Left ventricle myocardium inferior (tissue), 1 donor: ENCODE measurements at places on chromosomes 11 and 22.

DNA sequence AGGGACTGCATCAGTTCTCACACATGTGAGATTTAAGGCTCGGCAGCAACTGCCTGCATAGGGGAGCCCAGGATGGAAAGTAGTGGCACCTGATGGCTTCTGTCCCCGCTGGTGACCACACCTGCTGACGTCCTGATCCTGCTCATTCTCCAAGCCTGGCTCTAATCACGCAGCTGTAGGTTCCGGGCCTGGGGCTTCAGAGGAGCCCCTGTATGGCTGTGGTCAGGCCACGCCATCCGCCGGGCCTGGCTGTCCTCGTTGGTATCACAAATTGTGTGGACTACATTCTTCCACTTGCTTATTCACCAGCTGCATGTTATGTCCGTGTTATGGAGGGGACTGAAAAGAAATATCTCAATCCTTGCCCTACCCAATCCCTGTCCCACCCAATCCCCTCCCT, 580.0 kb downstream of the TBC1D22A start:
- DNase-seq, result no peak

GRCh38 chr11:123408619-123409455, 21.2 kb upstream of the GRAMD1B start:
- DNase-seq, result no peak

DNA sequence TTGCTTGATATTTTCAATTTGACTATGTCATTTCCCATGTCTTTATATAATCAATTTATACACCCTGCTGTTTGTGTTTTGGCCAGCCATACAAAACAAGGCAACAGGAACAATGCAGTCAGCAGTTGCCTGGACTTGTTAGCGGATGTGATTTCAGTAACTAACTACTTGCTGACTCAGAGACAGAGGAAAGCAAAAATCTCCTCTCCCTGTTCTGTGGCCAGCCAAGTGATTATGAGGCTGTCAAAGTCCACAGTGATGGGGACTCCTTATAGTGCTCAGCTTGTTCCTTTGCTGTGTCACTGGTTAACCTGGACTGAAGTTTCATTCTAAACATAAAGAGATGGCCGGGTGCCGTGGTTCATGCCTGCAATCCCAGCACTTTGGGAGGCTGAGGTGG, 32.6 kb upstream of the APLP2 start:
- no peak for DNase-seq

DNA sequence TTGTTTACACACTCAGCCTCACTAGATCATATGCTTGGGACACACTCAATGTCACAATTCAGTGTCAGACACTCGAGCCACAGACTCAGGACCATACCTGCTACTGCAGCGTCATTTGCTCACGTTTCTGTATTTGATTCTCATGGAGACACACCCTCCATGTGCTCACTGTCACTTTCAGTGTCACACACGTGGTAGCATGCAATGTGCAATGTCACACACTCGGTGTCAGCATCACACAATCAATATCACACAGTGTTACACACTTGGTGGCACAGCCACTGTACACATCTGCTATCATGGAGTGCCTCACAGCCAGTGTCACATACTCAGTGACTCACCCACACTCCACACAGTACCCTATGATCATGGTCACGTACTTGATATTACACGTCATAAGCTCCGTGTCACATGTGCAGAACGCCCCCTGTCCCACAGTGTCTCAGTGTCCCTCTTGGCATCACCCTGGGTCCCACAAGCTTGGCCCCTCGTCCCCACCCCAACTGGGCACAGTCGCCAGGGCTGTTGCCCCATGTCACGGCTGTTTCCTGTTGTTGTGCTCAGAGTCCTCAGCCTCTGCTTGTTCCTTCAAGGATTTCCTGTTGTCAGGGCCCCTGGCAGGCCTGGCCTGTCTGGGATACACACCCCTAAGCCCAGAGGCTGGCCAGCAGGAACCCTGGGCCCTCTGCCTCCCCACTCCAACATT, 49.6 kb downstream of the PDE2A start:
- DNase-seq, result peak; percentile 45

- DNase-seq, result no peak
Measured at GRCh38 chr22:40610329-40610850, 26.1 kb downstream of the MRTFA start.

GRCh38 chr22:25237503-25237902, 18.1 kb downstream of the CRYBB2 start:
- no peak for DNase-seq

DNA sequence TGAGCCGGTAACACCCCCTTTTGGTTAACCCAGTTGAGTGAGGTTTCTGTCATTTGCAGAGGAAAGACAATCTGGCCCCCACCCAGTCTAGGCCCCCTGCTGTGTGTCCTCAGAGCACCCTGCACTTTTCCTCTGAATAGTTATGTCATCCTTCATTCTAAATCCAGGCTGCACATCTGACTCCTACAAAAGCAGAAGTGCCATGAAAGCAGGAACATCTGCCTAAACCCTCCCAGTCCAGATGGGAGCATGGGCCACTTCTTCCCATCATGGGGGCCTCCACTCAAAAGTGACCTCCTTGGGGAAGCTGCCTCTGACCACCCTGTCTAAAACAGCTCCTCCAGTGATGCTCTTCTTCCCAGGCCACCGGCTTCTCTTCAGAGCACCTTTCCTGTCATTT, 53.7 kb upstream of the HMGXB4 start:
- no peak for DNase-seq

DNA sequence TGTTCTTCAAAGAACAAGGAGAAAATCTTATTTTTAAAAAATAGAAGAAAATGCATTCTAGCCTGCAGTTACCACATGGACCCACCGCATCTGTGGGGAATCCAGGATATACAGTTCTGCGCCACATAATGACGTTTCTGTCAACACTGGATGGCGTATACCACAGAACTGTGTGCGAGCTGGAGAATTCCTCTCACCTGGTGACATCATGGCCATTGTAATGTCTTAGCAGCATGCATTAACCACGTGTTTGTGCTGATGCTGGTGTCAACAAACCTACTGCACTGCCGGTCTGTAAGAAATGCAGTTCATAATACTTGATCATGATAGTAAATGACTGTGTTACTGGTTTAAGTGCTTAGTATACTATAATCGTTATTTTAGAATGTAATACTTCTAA, 174.7 kb downstream of the TBC1D22A start:
- DNase-seq, result no peak

GRCh38 chr11:111359223-111360149, 19.6 kb downstream of the POU2AF1 start:
- no peak for DNase-seq

GRCh38 chr11:76215941-76216340, 9.6 kb upstream of the WNT11 start:
- peak; percentile 3 for DNase-seq

DNA sequence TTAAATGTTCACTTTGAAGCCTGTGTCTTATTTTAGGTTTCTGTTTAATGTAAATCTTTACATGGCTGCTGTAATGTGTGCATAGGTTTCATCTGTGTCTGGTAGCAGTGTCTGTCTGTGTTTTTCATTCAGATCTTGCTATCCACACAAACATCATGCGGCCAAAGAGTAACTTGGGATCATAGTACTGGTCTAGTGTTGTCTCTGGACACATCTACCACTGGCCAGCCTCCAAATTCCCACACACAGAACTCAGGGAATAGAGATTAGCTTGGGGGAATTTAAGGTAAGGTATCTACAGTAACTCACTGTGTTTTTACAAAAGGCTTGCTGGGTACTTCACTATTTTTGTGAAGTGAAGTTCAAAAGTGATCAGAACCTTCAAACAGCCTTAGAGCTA, 32.1 kb upstream of the ZNF143 start:
- DNase-seq, result no peak

DNA sequence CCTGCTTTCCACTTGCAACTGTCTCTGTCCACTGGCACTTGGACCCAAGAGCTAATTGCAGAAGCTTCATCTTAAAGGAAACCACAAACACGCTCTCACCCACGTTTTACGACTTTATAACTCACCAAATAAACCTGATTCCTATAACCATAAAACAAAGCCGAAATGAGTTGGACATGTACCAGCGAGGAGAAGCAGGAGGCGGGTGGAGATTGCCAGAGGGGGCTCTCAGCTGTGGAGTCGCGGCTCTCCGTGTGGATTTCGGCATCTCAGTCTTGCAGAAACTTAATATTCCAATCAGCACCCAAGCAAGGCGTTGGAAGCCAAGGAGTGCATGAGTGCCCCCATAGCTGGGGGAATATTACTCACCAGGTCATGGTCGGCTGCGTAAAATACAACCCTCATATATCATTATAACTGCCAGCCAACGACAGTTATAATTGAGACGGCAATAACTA, 483.6 kb downstream of the MN1 start:
- no peak for DNase-seq

DNA sequence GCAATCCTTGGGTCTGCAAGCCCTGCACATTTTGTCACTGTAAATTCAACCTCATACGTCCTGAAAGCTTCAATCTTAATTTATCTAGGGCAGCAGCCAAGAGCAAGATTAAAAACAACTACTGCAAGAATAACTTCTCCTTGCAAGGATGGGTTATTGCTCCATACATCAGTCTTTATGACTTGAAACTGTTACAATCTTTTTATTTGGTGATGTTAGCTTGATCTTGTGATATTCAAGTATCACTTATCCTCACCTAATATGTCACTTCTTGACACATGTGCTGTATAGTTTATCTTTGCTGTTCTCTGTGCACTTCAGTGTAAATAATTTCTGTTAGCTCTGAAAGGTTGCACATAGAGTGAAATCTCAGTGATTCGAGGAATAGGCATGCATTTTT, 14.7 kb upstream of the APLP2 start:
- DNase-seq, result no peak

- DNase-seq, result no peak
Measured at GRCh38 chr11:43035086-43035485, 276.7 kb upstream of the API5 start.

DNA sequence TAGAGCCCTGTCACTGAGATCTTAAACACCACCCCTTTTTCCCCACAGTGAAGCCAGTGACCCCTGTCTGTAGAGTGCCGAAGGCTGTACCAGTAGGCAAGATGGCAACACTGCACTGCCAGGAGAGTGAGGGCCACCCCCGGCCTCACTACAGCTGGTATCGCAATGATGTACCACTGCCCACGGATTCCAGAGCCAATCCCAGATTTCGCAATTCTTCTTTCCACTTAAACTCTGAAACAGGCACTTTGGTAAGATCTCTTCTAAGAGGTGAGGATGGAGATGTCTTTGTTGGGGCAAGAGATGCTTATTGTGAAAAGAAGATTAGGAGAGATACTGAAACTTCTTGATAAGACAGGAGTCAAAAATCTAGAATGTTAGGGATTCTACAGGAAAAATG, 75.9 kb downstream of the JAM3 start:
- DNase-seq, result no peak

GRCh38 chr11:2698386-2699184, 1.2 kb downstream of the KCNQ1OT1 start:
- peak; percentile 5 for DNase-seq

- no peak for DNase-seq
Measured at GRCh38 chr11:130787092-130787616, 129.1 kb downstream of the SNX19 start.

DNA sequence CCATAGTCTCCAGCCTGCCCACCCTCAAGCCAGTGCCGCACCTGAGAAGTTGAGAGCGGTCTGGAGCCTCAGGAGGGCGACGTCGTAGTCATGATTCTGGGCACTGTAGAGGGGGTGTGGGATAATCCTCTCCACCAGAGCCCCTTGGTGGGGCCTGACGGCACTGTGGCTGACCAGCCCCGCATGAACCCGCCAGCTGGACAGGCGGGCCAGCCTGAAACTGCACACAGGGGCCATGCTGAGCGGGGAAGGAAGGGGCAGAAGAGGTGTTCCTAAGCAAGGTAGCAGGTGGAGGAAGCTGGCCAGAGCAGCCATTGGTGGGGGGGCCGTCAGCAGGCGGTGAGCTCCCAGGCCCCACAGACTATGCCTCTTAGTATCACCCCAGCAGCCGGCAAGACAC, 13.1 kb downstream of the TMPRSS5 start:
- no peak for DNase-seq

DNA sequence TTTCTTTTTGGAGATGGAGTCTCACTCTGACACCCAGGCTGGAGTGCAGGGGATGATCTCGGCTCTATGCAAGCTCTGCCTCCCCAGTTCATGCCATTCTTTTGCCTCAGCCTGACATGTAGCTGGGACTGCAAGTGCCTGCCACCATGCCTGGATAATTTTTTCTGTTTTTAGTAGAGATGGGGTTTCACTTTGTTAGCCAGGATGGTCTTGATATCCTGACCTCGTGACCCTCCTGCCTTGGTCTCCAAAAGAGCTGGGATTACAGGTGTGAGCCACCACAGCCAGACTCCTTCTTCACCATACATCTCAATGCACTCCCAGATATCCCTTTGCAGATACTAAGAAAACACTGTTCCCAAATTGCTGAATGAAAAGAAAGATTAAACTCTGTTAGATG, 224.3 kb downstream of the OR4A5 start:
- no peak for DNase-seq

- no peak for DNase-seq
Measured at GRCh38 chr22:45204819-45205218, 35.9 kb downstream of the KIAA0930 start.

DNA sequence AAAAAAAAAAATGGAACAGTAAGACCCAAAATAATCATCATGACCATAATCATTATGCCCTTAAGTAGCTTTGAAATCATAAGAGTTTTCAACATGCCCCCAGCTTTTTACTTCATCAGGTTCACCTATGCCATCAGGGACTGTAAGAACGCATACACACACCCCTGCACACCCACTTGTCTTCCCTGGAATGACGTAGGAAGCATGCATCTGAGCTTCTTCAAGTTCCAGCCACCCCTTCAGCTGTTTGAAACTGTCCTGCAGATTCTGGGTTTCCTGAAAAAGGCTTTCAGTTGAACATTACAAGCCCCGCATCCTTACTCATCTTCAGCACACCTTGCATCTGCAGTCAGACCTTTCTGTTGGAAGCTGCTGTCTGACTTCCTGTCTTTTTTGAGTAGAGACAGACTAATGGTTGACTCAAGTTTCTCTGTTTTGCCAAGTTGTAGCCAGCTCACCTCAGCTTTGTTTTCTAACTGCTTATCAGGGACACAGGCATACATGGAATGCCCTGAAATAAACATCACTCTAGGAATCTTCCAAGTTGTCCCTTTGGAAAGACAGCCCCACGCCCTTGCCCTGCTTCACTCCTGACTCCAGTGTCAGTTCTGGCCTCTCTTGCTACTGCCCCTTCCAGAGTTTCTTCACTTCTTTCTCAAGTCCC, 37.0 kb downstream of the ARHGAP1 start:
- DNase-seq, result no peak

- no peak for DNase-seq
Measured at GRCh38 chr22:22556995-22557925, 1.8 kb downstream of the PRAME start.
